ENCODE measurements at places on chromosomes 7 and 10.

DNA sequence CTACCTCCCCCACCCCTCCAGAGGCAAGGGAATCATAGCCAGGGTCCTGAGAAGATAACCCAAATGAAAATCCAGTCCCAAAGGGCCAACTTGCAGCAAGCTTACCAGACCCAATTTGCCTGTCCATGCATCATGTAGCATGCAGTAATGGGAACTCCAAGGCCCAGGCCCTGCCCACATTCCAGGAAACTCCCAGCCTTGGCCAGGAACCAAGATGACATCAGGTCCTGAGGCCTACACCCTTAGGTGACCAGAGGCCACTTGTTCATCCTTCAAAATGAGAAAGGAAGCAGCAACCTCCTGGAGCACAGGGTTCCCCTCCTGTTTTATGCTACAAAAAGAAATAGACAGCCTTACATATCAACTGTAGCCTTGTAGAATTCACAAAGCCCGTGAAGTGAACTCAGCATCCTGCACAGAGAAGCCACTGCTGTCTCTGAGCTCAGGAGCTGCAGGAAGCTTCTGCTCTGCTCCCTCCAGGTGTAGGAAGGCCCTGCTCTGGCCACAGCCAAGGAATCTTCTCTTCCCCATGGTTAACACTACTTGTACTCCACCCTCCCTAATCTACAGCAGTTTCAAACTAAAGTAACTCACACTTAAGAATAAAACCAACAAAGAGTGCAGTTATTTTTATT lies 30.3 kb upstream of the GRB10 start:
- DNase-seq = no peak

DNA sequence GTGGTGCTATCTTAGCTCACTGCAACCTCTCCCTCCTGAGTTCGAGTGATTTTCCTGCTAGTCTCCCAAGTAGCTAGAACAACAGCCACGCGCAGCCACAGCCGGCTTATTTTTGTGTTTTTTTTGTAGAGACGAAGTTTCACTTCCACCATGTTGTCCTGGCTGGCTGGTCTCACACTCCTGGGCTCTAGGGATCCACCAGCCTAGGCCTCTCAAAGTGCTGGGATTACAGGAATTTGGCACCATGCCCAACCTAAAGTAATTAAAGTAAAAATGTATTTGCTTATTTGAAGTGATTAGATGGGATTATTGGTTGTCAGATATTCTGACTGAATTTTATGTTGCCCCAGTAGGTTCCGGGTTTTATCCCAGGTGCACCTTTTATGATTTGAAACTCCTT lies 22.7 kb downstream of the LUC7L2 start:
- no peak for DNase-seq

- no peak for DNase-seq
These were observed 8.7 kb upstream of the UBE3C start for GRCh38 chr7:157129907-157130460.

DNA sequence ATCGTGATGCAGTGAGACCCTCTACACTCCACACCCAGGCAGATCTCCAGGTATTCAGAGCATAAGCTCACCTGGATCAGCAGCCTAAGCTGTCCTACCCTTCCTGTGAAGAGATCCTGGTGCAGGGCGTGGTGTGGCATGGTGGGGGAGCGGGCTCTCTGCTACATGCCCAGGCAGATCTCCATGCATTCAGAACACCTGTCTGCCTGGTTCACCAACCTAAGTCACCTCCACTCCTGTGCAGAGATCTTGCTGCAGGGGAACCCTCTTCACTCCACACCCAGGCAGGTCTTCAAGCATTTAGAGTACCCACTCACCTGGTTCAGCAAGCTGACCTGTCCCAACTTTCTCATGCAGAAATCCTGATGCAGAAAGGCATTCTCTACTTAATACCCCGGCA lies 394.4 kb upstream of the SEMA3A start:
- no peak for DNase-seq

DNA sequence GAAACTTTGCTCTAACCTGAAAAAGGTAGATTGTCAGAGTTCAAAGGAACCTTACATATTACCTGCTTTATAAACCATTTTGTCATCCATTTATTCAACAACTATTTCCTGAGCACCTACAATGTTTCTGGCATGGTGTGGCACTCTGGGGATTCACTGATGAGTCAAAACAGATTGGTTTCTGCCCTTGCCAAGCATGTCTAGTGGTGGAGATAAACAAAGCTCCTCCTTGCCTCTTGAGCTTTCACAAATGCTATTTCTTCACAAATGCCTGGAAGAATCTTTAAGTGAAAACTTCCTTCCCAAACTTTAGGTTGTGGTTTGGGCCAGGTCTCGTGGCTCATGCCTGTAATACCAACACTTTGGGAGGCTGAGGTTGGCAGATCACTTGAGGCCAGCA lies 85.1 kb upstream of the RELN start:
- DNase-seq = no peak

DNA sequence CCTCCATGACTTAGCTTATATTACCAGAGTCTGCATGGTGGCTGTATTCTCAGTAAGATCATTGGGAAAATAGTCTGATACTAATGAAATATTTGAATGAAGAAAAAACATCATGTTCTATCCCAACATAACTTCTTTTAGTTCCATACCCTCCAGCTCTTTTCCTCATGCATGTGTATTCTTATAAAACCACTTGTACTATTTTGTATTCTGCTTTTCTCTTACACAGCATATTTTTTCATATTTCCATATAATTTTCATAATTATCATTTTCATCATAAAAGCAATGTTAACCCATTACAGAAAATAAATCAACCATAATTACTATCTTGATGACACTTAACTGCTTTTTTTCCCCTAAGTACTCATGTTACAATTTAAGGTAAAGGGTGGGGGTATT lies 371.2 kb upstream of the LRGUK start:
- DNase-seq = no peak

DNA sequence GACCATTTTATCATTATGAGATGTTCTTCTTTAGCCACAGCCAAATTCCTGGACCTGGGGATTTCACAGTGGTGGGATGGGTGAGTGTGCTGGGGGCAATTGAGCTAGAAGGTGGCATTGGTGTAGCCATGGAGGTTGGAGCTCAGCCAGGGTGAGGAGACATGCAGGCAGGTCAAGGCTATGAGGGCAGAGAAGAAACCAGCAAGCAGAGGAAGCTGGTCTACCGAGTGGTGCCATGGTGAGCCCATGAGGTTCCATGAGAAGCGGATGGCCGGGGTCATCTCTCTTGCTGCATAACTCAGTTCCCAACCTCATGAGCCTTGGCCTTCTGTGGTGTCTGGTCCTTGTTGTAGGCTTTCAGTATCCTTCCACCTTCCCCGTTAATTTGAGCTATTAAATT lies 91.4 kb downstream of the CARD11 start:
- no peak for DNase-seq

DNA sequence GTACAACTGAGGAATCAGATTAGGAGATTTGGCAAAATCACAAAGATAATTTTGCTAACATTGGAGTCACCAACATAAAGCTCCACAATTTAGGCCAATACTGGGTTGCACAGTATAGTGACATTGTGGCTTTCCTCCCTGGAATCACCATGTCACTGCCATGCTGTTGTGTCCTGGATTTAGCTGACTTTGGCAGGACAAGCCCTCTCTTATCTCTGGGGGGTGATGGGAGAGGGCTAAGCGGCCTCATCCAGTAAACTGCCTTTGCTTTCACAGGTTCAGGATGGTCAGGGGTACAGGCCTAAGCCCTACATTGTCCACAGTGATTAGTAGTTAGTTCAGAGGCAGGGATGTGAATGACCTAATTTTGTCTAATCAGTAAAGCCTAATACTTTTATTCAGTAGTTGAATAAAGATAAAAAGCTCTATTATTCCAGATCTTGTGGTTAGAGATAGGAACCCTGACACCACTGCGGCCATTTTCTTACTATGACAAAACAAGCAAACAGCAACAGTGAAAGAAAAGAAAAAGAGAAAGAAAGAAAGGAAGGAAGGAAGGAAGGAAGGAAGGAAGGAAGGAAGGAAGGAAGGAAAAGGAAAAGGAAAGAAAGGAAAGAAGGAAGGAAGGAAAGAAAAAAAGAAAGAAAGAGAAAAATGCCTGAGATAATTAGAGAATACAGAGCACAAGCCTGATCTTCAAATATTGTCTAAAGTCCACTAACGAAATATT lies 140.1 kb downstream of the ETV1 start:
- DNase-seq = no peak

DNA sequence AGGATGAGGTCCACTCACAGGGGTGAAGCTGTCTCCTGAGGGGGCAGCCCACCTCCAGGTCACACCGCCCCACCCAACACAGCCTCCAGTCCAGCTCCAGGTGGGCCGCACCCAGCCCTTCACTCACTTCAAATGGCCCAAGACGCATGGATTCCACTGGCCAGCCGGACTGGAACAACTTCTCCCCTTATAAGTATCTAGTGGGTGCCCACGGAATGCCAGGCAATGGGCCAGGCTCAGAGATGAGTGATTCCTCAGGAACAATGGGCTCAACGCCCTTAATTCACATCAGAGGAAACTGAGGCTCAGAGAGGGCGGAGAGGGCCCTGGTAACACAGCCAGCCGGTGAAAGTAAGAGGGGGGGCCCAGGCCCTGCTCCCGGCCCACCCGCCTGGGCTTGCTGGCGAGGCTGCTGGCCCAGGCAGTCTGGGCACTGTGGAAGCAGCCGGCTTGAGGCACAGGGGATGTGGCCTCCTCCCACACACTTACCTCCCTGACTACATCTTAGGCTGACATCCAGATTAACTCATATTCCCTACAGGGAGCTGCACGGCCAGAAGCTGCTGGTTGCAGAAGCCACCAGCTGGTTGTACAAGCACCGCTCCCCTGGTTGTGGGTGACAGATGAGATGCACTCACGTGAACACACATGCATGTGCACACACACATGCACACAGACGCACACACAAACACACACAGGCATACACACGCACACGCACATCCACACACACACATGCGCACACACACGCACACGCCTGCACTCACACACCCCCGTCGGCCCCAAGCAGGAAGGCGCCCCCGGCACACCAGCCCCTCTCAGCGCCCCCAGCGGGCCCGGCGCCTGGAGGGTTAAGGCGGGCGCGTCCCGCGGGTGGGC lies 1.0 kb upstream of the FAM20C start:
- DNase-seq = no peak

DNA sequence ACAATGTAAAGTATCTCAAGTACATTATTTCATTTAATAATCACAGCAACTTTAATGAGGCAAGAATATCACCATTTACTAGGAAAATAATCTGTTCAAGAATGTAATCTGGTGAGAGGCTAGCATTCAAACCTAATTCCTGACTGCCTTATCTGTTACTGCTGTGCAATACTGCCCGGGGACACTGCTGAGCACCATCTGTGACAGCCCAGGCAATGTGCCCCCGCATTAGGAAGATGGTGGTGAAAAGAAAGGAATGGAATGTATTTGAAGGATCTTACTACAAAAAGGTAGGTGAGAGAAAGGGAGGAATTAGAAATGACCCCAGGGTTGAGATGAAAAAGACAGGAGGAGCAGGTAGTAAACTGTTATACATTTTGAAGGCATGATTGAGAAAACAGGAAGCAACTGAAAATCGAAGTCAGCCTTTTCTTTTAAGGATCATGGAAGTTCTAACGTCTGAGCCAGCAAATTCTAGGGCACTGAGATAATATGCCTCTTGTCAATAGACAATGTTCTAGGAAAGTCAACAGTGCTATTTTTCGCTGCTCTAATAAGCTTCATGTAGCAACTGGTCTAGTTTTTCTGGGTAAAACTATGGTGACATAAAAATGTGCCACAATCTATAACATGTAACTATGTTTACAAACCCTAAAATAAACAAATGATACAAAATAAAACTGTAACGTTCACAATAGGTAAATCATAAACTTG lies 90.4 kb downstream of the ETV1 start:
- no peak for DNase-seq

- DNase-seq = no peak
These were observed 43.3 kb downstream of the DGKB start for GRCh38 chr7:14859267-14859666.

GRCh38 chr7:142733271-142733670 lies 16.0 kb upstream of the PRSS1 start:
- no peak for DNase-seq

GRCh38 chr10:125264757-125265578 lies 104.6 kb upstream of the CTBP2 start:
- DNase-seq = no peak

- DNase-seq = no peak
These were observed 39.1 kb downstream of the GOLGA7B start for GRCh38 chr10:97888641-97889262.

Data from T-helper 2 cell (primary cell).